CD4-positive, CD25-positive, alpha-beta regulatory T cell (primary cell): ENCODE measurements at places on chromosomes 7 and 10. TPM values are rescaled to one million over a fixed set of nuclear protein-coding genes. Genes with fewer than 3 reads are reported as not detected.

Gene SLC16A12
- total RNA-seq: not detected

Gene FRAT1
- 28.2 TPM for total RNA-seq

Gene NUPR2
- total RNA-seq: not detected

Gene CCL24
- not detected for total RNA-seq

Gene AKR1C4
- not detected for total RNA-seq

Gene EPHA1
- 5.0 TPM for total RNA-seq

Gene NME8
- not detected for total RNA-seq

Gene MTG1
- 60.8 TPM for total RNA-seq

Gene SAMD8
- total RNA-seq: 36.9 TPM

Gene TMEM176A
- not detected for total RNA-seq

Gene ARL5B
- 37.4 TPM for total RNA-seq

DNA sequence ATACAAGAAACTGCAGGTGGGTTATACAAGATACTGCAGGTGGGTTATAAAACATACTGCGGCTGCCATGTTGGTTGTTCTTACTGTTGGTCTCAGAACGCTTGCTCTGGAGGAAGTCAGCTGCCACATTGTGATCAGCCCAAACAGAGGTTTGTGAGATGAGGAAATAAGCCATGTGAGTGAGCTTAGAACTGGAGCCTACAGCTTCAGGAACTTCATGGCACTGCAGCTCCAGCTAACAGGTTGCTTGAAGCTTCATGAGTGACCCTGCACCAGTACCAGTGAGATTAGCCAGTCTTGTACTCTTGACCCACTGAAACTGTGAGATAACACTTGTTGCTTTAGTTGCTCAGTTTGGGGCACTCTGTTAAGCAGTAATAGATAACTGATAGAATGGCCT lies 74.5 kb upstream of the PRKCQ start:
- no peak overlapping the region for H3K27ac ChIP-seq
- H3K4me1 ChIP-seq: no peaks in the 10 kb centered on the region
- peaks cover 10% of the 10 kb centered on the region for H3K27me3 ChIP-seq
- H3K36me3 ChIP-seq: no peaks in the 10 kb centered on the region
- DNase-seq: no peak

DNA sequence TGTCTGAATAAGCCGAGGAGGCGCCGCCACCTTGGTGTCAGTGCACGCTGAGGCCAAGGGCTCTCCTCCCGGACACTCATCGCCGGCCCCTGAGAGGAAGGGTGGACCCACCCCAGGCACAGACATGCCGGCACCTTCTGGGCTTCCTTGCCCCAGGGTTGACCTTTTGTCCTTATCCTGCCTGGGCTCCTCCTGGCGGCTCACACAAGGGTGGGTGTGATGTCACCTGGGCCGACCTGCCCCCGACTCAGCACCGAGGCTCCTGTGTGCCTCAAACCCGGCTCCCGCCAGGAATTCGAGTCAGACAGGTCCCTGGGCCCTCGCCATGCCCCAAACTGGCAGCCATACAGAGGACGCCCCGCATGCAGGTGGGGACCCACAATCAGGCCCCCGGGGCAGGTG lies 17.7 kb upstream of the CFAP46 start:
- H3K36me3 ChIP-seq: no peaks in the 10 kb centered on the region
- H3K4me3 ChIP-seq: no peak overlapping the region
- H3K27ac ChIP-seq: no peak overlapping the region

DNA sequence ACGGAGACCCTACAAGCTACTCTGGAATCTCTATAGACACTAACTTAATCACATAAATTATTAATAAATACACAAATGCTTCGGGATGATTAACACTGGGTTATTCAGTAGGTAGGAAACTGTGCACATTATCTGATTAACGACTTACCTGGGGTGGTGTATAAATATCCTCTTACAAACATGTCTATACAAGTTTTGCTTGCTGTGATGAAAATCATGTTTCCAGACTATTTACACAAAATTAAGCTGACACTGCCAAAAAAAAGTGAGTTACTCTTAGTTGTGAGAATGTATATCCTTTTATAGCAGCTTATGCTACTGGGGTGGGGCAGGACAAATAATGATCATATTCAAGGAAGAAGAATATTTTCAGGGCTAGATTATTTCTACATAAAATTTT lies 314.6 kb downstream of the C7orf25 start:
- H3K4me1 ChIP-seq: no peaks in the 10 kb centered on the region
- no peaks in the 10 kb centered on the region for H3K27me3 ChIP-seq
- no peak overlapping the region for H3K4me3 ChIP-seq
- no peak overlapping the region for H3K27ac ChIP-seq
- no peak for DNase-seq

GRCh38 chr10:69338547-69339450 lies 60.5 kb downstream of the HK1 start:
- H3K27ac ChIP-seq: no peak overlapping the region
- H3K36me3 ChIP-seq: no peaks in the 10 kb centered on the region
- H3K27me3 ChIP-seq: no peaks in the 10 kb centered on the region
- H3K4me1 ChIP-seq: peaks cover 37% of the 10 kb centered on the region
- no peak overlapping the region for H3K4me3 ChIP-seq
- no peak for DNase-seq

GRCh38 chr7:121235201-121235600 lies 93.6 kb upstream of the WNT16 start:
- no peak for DNase-seq
- no peaks in the 10 kb centered on the region for H3K27me3 ChIP-seq
- H3K27ac ChIP-seq: no peak overlapping the region

DNA sequence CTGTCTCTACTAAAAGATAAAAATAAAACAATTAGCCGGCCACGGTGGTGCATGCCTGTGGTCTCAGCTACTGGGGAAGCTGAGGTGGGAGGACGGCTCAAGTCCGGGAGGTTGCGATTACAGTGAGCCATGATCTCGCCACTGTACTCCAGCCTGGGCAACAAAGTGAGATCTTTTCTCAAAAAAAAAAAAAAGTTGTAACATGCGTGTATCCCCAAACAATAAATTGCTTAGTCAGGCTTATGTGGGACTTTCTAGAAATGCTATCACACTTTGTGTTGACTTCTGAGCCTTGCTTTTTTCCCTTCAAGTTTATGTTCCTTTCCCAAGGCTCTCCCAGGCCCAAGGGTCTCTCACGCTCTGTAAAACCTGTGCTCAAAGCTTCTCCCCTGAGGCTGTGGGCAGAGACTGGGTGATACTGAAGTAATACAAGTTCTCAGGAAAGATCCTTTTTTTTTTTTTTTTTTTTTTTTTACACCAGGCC lies 88.0 kb upstream of the TNS3 start:
- H3K27me3 ChIP-seq: no peaks in the 10 kb centered on the region
- no peak overlapping the region for H3K27ac ChIP-seq
- DNase-seq: no peak
- H3K4me1 ChIP-seq: no peaks in the 10 kb centered on the region
- no peak overlapping the region for H3K4me3 ChIP-seq
- no peaks in the 10 kb centered on the region for H3K36me3 ChIP-seq

DNA sequence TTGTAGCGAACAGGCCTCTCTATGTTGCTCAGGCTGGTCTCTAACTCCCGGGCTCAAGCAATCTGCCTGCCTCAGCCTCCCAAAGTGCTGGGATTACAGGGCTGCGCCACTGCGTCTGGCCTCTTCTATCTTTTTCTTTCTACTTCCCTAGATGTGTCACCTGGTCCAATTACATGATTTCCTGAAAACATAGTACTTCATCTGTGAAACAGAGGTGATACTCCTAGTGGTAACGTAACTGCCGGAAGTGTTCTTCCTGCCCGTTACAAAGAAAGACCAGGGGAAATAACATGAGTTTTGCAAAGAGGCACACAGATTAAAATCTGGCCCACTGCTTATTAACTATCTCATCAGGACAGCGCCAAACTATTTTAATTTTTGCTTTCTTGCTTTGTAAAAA lies 18.4 kb upstream of the HGF start:
- H3K27ac ChIP-seq: no peak overlapping the region
- H3K27me3 ChIP-seq: no peaks in the 10 kb centered on the region
- no peaks in the 10 kb centered on the region for H3K4me1 ChIP-seq
- no peaks in the 10 kb centered on the region for H3K36me3 ChIP-seq

GRCh38 chr10:6907877-6908530 lies 327.9 kb upstream of the PRKCQ start:
- no peaks in the 10 kb centered on the region for H3K27me3 ChIP-seq
- H3K4me1 ChIP-seq: peaks cover 11% of the 10 kb centered on the region
- H3K4me3 ChIP-seq: no peak overlapping the region
- no peak for DNase-seq

DNA sequence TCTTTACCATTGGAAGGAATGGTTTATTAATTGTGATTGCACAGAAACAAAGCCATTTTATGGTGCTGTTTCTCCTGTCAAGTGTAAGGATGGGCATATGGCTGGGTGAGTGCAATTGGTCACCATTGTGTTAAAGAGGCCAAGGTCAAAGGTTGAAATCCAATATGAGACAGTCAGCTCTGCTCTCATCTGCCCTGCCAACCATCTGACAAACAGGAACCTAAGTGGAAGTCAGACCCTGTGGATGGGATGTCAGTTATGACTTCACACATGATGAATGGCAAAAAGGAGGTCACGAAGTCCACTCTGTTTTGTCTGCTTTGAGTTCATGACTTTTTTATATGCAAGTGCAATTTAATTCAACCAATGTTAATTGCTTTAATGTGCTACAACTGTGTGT lies 172.7 kb upstream of the TMEM229A start:
- H3K4me3 ChIP-seq: no peak overlapping the region
- H3K4me1 ChIP-seq: no peaks in the 10 kb centered on the region
- DNase-seq: no peak

DNA sequence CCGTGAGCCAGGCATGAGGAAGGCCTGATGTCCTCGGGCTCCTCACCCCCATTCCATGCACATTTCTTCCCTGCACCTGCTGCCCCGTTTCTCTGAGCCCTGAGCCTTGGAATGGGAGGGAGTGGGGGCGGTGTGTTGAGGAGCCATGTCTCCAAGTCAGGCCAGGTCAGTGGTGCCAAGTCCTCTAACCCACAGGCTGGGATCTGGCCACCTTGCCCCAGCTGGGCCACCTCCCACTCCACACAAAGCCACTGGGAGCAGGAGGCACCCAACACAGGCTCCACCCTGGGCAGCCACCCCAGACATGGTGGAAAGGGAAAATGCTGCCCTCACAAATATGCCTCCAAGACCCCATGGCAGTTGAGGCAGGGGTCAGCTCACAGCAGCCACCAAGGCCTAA lies 27.7 kb downstream of the ZCCHC24 start:
- H3K4me3 ChIP-seq: no peak overlapping the region
- no peaks in the 10 kb centered on the region for H3K27me3 ChIP-seq
- DNase-seq: no peak
- H3K36me3 ChIP-seq: no peaks in the 10 kb centered on the region
- no peak overlapping the region for H3K27ac ChIP-seq

GRCh38 chr10:131937836-131938235 lies 37.0 kb downstream of the PPP2R2D start:
- H3K27me3 ChIP-seq: no peaks in the 10 kb centered on the region
- H3K4me3 ChIP-seq: no peak overlapping the region
- no peak overlapping the region for H3K27ac ChIP-seq
- H3K4me1 ChIP-seq: no peaks in the 10 kb centered on the region

DNA sequence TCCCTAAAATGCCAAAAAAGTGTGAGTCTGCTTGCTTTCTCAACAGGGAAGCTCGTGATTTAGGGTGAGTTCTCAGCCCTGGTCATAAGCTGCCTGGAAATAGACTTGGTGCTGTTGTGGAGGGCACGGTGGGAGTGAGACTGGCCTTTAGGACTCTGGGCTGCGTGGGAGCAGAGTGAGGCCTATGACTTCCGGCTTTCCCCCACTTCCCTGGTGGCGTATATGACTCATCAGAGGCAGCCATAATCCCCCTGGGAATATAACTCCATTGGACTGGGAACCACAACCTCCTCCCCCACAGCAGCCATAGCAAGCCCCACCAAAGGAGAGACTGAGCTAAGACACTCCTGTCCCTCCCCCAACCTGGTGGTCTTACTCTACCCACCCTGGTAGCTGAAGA lies 95.0 kb downstream of the PON1 start:
- no peaks in the 10 kb centered on the region for H3K4me1 ChIP-seq
- no peaks in the 10 kb centered on the region for H3K36me3 ChIP-seq
- H3K27me3 ChIP-seq: no peaks in the 10 kb centered on the region
- no peak overlapping the region for H3K27ac ChIP-seq
- no peak for DNase-seq

DNA sequence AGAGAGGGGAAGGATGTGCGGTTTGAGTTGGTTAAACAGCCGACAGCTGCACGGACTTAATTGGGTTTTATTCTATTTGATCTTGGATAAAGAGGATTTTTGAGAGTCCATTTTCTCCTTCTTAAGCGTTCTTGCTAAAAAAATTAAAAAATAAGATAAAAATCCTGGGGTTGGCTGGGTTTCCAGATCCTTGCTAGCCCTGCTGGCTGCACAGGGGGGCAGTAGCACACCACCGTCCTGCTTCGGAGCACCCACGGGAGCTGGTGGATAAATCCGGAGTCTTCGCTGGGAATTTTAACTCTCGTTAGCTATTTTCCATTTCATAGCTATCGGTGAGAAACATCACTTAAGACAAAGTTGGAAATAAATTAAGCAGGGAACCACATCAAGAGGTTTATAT lies 792.0 kb downstream of the TYW1 start:
- H3K36me3 ChIP-seq: no peaks in the 10 kb centered on the region
- DNase-seq: no peak

- peaks cover 53% of the 10 kb centered on the region for H3K4me1 ChIP-seq
- peak overlapping the region; percentile 93 for H3K27ac ChIP-seq
- DNase-seq: no peak
- H3K36me3 ChIP-seq: no peaks in the 10 kb centered on the region
- no peaks in the 10 kb centered on the region for H3K27me3 ChIP-seq
These were observed 663 bp downstream of the HERPUD2 start for GRCh38 chr7:35694161-35694783.

DNA sequence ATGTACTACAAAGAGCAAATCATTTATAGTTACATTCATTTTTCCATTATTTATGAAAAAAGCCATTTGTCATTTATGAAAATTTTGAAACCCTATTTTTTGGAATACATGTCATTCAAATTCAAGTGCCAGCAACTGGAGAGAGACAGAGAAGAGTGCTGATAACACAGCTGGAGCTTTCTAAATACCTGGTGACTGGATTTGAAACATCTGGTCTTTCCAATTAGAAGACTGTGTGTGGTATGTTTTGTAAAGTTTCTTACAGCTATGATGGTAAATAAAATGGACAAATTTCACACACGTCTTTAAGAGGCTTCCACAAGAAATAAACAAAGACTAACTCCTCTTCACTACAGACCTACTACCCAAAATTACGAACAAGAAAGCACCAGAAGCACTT lies 56.8 kb downstream of the CHCHD3 start:
- H3K4me1 ChIP-seq: no peaks in the 10 kb centered on the region
- H3K27me3 ChIP-seq: no peaks in the 10 kb centered on the region
- no peak overlapping the region for H3K27ac ChIP-seq
- no peak overlapping the region for H3K4me3 ChIP-seq

- H3K4me3 ChIP-seq: no peak overlapping the region
- H3K4me1 ChIP-seq: no peaks in the 10 kb centered on the region
- H3K36me3 ChIP-seq: no peaks in the 10 kb centered on the region
These were observed 25.0 kb downstream of the FOXP2 start for GRCh38 chr7:114439581-114439980.

DNA sequence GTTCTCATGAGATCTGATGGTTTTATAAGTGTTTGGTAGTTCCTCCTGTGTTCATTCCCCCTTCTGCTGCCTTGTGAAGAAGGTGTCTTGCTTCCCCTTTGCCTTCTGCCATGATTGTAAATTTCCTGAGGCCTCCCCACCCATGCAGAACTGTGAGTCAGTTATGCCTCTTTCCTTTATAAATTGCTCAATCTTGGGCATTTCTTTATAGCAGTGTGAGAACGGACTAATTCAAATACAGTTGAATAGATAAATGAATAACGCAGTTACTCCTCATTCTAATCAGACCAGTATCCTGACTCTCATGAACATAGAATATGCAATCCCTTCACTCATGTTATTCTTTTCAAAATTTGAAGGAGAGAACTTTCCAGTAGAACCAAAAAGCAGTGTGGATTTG lies 375.0 kb upstream of the FZD8 start:
- no peak for DNase-seq
- H3K27me3 ChIP-seq: no peaks in the 10 kb centered on the region
- no peaks in the 10 kb centered on the region for H3K36me3 ChIP-seq
- H3K4me1 ChIP-seq: no peaks in the 10 kb centered on the region
- H3K4me3 ChIP-seq: no peak overlapping the region
- H3K27ac ChIP-seq: no peak overlapping the region
